ENCODE measurements at places on chromosomes 12 and 14. TPM values are rescaled to one million over a fixed set of nuclear protein-coding genes. Genes with fewer than 3 reads are reported as not detected.

DNA sequence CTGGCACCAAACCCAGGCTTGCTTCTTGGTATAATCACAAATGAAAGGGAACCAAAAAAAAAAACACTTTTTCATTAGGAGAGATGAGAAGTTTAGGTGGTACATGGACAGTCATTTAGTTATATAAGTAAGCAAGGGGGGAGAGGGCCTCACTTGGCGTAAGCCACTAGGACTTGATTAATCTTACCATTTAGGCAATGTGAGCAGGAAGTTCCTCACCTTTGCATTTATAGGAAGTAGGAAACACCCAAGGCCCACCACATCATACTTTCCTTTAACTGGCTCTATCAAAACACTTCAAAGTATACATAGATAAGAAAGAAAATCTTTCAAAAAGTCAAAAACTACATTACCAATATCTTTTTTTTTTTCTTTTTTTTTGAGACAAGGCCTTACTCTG lies 6.7 kb upstream of the RPS6KA5 start:
- DNase-seq = no peak

DNA sequence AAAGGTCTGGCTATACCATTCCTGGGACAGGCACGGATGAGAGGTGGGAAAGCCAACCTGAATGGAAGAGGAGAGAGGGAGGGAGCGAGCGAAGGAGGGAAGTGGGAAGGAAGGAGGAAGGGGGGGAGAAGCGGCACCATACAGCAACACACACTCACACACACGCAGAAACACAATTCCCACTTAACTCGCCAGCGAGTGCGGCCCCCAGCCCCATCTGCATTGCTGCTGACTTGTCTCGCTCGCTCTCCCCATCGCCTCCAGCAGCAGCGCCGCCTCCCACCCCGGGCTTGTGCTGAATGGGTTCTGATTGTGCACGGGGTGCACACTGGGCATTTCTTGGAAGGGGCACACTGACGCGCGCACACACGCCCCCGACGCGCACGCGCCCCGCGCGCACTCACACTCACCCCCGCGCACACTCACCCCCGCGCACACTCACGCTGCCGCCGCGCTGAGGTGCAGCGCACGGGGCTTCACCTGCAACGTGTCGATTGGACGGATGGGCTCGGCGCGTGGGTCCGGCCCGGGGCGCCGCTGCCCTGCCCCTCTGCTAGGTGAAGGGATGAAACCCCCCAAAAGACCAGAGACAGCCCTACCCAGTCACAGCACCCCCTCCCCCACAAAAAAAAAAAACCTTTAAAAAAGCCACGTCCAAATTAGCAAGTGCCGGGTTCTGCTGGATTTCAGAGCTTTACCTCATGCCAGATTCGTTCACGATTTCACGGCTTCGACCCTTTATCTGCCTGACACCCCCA lies 685 bp downstream of the GRIN2B start:
- no peak for DNase-seq

RERG gene
- total RNA-seq = 0.64 TPM

DNA sequence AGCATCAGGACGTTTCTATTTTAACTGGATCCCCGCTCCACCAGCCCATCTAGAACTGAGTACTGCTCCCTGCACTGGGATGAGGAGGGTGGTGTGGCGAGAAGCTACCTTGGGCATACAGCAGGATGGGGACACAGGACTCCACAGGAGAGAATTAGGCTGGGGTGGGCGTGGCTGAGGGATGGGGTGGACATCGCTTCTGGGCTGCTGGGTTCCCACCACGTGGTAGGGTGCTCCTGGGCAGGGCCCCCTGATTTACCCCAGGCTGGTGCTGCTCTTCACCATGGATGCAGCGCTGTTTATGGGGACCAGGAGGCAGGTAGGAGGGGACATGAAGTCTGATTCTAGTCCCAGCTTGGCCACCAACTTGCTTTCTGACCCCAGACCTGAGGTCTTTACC lies 41.9 kb downstream of the VDR start:
- DNase-seq = no peak

DNA sequence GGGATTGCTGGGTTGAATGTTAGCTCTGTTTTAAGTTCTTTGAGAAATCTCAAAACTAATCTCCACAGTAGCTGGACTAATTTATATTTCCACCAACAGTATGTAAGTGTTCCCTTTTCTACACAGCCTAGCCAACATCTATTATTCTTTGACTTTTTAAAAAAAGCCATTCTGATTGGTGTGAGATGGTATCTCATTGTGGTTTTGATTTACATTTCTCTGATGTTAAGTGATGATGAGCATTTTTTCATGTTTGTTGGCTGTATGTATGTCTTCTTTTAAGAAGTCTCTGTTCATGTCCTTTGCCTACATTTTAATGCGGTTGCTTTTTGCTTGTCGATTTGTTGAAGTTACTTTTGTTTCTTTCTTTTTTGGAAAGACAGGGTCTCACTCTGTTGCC lies 301.1 kb upstream of the OR4E1 start:
- DNase-seq = no peak

CLEC7A gene
- total RNA-seq = under 0.01 TPM

Data from fibroblast of villous mesenchyme (primary cell).